ENCODE measurements at places on chromosomes 5 and 9.

GRCh38 chr9:77750284-77750683 is 102.2 kb upstream of the GNA14 start:
- no peak for DNase-seq

DNA sequence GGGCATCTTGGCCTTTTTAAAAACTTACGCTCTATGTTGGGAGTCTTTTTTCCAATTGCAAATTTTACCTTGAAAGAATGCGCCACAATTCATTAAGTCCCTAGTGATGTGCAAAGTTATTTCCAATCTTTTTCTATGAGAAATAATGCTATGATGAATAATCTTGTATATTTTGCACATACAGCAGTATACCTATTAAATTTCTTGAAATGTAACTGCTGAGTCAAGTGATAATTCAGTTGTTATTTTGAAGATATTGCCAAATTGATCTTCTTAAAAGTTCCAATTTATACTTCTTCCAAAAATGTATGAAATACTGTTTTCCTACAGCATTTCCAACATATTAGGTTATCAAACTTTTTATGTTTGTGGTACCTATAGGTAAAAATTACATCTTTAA is 92.8 kb upstream of the PPP2R2B start:
- DNase-seq, result no peak

DNA sequence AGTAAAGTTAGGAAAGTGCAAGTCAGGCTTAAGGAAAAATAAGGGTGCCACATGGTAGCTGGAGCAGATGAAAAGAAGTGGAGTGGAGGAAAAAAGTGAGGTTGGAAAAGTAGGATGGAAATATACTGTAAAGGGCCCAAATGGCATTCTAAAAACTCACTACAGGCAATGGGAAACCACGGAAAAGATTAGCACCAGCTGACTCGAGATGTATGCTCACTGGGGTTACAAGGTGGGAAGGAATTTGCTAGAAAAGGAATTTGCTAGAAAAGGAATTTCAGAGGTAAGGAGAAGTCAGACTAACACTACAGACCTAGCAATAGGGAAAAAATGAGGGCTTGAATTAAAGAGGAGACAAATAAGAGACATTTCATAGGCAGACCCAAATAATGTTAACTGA is 3.6 kb downstream of the PSMD5 start:
- DNase-seq, result no peak

- no peak for DNase-seq
These were observed 1.6 kb downstream of the GTF3C4 start for GRCh38 chr9:132671620-132672412.

- DNase-seq, result no peak
These were observed 3.5 kb downstream of the HDHD3 start for GRCh38 chr9:113373256-113373655.

- DNase-seq, result no peak
These were observed 17.3 kb upstream of the TNIP1 start for GRCh38 chr5:151097820-151098767.

GRCh38 chr5:148972974-148973374 is 89.9 kb downstream of the SH3TC2 start:
- no peak for DNase-seq

- DNase-seq, result no peak
These were observed 95.4 kb upstream of the MINAR2 start for GRCh38 chr5:129652349-129653056.

- no peak for DNase-seq
These were observed 184.1 kb upstream of the ADRA1B start for GRCh38 chr5:159732220-159732619.

DNA sequence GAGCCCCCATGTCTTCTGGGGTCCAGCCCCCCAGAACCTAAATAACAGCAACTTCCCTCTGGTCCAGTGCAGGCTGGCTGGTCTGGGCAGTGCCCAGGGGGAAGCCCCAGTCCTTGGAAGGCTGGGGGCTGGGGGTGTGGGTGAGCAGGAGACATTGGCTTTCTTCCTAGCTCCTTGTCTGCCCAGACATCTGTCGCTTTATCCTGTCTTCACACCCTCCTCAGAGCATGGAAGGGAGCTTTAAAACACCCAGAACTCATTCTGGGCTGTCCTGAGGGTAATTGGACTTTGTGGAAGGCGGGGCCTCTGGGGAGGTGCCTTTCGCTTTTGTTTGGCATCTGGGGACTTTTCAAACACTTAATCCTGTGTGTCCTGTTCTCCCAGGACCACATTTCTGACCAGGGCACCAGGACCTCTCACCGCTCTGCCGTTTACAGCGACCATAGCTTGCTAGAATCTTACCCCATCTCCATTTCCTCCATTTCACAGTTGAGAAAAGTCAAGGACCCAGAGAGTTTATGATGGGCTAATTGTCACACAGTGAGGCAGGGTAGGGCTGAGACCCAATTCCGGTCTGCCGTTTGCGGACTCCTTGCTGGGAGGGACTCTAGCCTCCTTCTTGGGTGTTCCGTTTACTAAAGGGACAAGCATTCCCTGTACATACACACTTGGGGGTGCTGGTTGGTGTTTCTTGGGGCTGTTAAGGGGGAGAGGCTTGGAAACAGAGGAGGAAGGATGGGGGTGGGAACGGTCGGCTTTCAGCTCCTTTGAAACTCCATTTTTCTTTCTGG is 1.1 kb downstream of the GSN start:
- DNase-seq, result no peak

DNA sequence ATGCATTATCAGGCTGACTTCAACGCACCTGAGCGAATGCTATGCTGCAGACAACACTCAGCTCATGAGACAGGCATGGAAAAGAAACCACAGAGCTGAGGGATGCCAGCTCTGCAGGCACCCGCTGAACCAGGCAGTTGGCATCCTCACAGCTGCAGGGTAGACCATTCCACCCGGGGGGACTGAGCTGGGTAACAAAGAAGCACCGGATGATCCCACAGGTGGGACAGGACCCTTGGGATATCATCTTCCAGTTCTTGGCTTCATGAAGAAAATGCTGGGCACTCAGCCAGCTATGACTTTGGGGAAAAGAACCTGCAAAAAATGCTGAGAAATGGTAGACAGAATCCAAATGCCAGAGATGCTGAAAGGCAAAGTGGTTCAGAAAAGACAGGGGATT is 9.6 kb downstream of the EPB41L4B start:
- DNase-seq, result no peak

- no peak for DNase-seq
These were observed 7.2 kb downstream of the C9orf72 start for GRCh38 chr9:27566118-27566517.

DNA sequence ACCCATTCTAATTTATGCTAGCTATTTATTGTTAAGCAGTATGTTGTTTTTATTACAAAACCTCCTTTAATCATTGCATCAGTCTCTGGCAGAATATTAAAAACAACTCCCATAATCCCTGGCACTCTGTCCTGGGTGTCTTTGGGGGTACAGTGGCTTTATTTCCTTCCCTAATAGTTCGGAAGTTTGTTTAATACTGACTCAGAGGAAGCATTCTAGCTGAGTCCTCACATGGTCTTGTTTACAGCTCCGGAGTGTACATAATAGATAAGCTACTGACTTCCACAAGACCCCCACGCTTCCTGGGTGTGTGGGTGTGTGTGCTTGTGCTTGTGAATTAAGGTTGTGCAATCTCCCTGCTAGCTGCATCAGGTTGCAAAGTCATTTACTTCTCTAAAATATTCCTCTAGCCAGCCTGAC is 149.8 kb upstream of the CDKN2B start:
- no peak for DNase-seq

DNA sequence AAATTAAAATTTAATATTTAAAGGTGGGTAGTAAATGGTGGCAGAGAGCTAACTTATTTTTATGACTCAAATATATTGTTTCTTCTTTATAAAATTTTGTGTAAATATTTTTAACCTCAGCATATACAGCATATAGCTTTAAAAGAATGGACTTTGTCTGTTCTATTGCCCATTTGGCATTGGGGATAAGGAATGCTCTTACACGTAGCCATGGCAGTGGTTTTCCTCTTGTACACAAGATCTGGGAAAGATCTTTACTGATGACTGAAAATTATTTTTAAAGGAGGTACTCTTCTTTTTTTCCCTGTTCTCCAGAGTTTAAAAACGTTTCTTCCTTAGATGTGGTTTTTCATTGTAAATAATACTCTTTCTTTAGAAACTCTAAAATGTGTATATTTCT is 75.0 kb downstream of the PBX3 start:
- no peak for DNase-seq

DNA sequence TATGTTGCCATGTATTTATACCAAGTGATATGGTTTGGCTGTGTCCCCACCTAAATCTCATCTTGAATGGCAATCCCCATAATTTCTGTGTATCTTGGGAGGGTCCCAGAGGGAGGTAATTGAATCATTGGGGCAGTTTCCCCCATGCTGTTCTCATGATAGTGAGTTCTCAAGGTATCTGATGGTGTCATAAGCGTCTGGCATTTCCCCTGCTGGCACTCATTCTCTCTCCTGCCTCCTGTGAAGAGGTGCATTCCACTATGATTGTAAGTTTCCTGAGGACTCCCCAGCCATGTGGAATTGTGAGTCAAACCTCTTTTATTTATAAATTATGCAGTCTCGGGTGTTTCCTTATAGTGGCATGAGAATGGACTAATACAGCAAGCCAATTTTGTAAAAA is 140.8 kb upstream of the ADAMTSL1 start:
- DNase-seq, result no peak

DNA sequence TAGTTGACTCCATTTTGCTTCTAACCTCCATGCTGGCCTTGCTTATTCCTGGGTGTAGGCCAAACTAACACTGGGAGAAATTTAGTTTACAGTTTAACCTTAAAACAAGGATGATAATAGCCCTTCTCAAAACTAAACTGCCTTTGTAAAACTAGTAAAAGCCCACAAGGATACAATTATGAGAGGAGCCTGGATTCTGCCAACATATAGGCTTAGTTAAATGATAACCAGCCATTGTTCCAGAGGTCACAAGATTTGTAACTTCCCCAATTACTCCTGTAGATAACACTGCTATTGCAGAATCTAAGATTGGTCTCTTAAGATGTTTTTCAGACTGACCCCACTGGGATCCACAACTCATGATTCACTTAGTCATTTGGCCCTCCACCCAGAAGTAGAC is 2300.3 kb upstream of the C9orf72 start:
- no peak for DNase-seq

GRCh38 chr9:14895806-14896205 is 14.4 kb downstream of the FREM1 start:
- no peak for DNase-seq

DNA sequence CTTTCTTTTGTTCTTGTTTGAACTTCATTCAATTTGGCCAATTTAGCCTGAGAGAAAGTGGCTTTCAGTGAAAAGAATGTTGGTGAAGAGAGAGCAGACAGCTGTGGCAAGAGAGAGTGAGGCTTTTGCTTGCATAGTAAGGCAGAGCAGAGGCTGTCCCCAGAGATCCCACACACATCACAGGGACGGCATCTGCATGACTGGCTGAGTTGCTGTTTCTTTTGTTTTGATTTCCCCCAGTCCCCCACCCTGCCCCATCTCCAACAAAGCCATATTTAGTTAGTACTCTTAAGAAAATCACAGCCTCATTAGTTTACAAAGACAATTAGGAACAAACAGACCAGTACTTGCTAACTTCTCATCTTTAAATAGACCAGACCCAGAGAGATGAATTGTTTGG is 363.9 kb upstream of the SEMA6A start:
- DNase-seq, result no peak

DNA sequence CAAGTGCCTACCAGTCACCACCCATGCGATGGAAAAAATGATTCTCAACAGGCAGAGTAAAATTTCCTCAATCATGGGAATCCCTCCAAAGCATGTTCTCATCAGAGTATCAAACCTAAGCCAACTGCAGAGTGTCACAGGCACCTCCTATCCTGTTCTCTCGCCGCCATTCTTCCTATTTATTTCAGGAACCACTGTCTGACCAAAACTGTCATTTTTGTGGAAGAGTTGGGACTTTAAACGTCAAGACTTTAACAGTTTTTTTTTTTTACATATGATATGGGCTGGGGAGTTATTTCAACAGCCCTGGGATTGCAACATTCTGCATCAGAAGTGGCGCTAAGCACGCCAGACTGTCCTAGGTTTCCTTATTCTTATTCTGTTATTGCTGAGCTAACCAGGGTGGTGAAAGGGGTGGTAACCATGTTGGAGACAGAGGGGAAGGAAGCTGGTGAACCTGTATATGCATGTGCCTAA is 29.5 kb downstream of the PFDN1 start:
- DNase-seq, result no peak

DNA sequence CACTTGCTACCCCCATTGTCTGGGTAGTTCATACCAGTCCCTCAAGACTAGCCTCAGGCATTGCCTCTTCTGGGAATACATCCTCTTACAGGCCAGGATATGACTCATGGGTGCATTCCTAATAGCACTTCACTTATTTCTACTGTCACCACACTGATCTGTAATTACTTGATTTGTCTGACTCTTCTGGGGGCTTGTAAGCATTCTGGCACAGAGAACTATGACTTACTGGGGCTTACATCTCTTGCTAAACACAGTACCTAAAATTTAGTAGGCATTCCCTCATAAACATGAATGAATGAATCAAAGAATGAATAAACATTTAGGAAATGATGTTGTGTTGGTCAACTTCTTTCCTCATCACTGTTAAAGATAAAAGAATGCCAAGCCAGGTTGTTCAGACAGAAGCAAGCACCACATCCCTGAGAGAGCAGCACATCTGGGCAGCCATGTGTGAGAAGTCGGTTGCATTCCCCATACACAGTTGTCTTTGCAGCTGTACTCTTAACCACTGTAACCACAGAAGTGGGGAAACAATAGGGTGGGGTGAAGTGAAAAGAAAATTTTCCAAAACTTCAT is 27.6 kb downstream of the IL7R start:
- DNase-seq, result no peak

DNA sequence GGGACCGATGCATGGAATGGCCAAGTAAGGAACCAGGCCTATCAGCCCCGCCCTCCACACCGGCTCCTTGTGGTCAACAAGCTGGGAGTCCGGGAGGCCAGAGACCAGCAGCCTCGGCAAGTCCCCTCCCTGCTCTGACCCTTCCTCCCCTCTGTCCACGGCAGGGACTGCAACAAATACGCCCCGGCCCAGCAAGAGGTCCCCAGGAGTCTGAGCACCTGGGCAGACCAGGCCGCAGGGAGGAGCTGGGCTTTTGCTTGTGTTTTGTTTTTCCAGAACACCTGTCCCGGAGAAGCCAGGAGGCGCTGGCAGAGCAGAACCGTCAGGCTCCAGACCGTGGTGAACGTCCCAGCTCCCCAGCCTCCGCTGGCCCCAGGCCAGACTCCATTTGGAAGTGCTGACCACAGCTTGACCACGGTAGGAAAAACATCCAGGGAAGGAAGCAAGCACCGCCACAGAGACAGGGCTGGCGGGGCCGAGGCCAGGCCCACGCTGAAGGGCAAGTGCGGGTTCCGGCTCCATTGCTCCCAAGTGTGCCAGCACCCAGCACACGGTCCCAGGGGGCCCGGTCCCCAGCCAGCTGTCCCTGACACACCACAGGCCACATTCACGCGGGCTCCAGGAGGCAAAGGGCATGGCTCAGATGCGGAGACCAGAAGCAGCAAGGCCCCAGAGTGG is 56.7 kb downstream of the VAV2 start:
- no peak for DNase-seq

Measured in cortex of kidney (tissue), 1 donor.